Non-pigmented ciliary epithelial cell (primary cell): ENCODE measurements at places on chromosomes 1 and 21.

DNA sequence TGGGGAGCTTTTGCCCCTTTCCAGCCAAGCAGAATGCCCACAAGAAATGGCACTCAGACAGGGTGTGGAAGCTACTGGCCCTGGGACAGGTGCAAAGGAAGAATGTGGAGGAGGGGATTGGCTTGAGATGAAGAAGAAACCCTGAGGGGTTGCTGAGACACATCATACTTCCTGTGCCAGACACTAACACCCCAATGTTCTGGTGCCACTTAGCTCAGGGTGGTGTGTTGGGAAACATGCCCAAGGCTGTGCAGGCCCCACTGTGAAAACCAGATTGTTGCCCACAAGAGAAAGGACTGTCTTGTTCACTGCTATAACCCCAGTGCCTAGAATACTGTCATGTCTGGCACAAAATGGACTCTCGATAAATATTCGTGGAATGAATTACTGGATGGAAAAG lies 9.9 kb upstream of the PAQR6 start:
- no peak for DNase-seq

GRCh38 chr1:224615861-224616755 lies at the start of gene CNIH3:
CNIH3 (plus strand) TSS chr1:224616317; CDS start chr1:224617175, 858 bp downstream.
- no peak for DNase-seq

GRCh38 chr1:99917214-99917613 lies 52.6 kb upstream of the SLC35A3 start:
- no peak for DNase-seq

DNA sequence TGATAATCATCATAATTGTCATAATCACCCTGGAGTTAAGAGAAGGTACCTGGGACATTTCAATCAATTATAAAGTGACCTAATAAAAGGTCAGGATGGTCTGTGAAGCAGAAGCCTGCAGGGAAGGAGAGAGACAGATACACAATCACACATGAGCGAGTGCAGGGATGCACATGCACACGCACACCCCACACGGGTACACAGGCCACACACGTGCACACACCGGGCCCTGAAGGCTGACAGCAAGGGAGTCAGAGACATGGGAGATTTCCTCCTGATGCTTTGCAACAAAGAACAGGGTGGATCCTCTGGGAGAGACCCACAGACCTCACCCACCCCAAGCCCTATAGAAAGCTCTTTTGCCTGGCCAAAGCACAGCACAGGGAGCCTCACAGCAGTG lies 82.3 kb upstream of the ZC3H12A start:
- no peak for DNase-seq

DNA sequence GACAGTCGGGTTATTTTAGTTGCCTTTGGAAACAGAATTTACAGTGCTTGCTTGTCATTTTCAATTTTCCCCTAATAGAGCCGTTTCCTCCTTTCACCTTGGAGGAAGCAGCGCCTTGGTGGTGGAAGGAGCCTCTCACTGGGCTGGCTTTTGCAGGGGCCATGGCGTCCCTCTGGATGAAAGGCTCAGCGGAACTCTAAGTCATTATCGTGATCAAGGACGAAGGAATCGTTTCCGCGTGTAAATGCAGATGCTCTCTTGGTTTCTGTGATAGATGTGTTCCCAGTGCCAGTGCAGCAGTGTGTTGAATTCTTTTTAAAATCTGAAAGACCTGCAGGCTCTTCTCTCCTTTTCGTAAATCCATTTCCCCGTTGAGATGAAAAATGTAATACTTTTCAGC lies 126.2 kb upstream of the LMO4 start:
- DNase-seq, result no peak

DNA sequence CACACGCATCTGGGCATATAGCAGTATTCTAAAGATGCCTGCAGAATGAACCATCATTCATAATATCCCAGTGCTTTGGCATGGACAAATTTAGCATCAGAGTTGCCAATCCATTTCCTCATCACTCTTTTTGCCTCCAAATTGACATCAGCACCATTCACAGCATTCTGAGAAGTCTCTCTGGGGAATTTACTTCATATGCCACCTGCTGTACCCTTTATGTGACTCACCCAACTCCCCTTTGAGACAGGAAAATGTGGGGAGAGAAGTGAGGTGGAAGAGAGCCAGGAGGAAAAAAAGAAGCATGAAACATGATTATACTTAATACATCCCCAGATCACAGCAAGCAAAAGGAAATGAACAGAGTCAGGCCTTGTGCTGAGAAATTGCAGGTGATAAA lies 37.4 kb downstream of the RAB3B start:
- no peak for DNase-seq

GRCh38 chr1:243470502-243470901 lies 214.7 kb downstream of the SDCCAG8 start:
- no peak for DNase-seq

- no peak for DNase-seq
Observed at GRCh38 chr1:183101841-183102276, 78.6 kb downstream of the LAMC1 start.

- no peak for DNase-seq
Observed at GRCh38 chr1:74766579-74766978, 33.6 kb downstream of the TYW3 start.

DNA sequence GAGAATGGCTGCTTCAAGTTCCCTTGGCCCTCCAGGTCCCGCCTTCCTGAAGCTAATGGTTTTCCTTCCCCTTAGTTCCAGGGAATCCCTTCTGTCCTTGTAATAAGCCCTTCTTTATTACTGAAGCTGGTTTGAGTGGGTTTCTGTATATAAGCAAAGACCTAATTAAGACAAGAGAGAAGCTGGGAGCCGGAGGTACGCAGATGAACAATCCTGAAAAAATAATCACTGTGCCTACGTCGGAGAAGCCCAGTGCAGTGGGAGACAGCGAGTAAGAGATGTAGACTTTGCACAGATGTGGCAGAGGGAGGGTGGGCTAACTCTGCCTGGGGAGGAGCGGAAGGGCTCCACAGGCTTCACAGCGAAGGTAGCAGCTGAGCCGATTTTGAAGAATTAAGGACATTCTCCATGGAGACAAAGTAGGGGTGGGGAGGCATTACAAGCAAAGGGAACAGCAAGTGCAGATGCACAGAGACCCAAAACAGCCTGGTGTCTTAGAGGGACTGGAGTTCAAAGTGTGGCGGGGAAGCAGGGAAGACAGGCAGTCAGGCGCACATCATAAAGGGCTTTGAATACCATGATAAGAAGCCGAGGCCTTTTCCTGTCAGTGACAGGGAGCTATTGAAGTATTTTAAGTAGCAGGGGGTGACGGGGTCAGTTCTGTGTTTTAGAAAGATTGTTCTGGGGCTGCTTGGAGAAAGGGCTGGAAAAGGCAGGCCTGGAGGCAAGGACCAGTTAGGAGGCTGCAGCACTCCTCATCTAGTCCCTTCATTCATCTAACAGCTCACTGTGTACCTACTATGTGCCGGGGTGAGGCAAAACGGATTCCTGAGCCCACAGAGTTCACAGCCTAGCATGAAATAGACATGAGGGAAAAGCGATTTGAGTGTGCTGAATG lies 6.5 kb downstream of the RIMS3 start:
- no peak for DNase-seq

DNA sequence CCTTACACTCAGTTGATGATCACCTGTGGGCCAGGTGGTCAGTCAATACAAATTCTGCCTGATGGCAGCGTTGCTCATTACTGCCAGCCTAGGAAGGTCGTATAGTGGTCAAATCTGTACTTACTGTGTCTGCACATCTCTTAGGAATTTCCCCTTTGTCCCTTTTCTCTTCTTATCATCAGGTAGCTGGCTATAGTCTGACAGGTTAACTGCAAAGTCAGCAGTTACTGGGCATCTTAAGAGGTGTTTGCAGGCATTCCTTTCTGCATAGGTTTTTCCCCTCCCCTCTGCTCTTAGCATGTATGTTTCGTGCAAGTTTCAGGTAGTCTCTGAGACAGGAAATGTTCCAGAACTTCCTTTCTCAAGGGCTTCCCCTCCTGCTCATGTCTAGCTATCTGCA lies 298.7 kb downstream of the LRRIQ3 start:
- no peak for DNase-seq

DNA sequence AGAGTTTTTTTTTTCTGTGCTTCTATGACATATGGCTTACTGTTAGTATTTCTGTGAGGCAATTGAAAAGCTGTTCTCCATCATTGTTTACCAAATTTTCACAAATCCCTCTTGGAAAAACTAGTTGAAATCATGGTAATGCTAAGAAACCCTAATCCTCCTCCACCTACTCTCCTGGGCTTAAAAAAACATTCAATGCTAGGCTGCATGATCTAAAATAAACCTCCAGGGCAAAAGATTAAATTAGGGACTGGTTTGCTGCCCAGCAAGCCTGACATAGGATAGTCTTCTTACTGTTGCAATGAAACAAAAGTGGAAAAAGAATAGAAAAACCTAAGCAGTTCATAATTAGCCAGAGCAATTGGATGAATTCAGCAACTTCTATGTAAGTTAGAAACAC lies 16.1 kb downstream of the C1orf52 start:
- DNase-seq, result no peak

- peak; percentile 79 for DNase-seq
Observed at GRCh38 chr1:237012788-237013383, 8.6 kb upstream of the MT1HL1 start.

DNA sequence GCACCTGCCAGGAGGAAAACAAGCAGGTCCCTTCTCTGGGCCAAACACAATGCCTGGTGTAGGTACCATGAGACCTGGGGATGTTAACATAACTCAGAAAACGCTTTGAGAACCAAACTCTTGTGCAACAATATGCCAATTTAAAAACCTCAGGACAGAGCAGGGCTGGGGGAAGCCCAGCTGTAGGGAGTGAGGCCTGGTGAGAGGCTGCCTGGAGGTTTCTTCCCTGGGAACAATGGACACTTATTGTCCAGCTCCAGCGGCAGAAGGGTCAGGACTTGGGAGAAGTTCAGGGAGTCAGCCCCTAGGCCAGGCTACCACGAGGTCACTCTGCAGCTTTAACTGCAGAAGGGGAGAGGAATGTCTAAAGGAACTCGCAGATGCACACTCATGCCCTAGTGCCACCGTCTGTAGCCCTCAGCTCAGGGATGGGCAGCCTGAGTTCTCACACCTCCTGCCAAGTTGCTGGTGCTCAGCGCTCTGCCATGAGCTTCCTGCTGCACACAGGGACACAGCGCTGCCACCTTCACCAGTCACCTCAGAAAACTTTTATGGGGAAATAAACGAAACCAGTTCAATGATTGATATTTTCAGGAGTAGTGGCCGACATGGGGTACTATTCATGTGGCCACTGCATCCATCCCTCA lies 8.5 kb downstream of the GPR157 start:
- no peak for DNase-seq

DNA sequence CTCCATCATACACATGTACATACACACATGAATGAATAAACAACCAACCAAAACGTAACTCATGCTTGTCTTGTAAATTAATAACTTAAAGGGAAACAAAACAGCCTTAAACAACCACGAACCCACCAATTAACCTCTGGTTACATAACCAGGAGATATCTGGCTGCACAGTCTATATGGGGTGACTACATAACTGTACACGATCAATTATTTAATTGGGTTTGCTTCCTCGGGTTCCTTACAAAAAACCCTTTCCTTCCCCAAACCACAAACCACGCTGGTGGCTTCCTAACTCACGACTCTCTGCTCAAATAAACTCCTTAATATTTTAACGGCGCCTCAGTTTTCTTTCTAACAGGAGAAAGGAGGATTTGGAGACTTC lies 744 bp downstream of the ZNF670 start:
- no peak for DNase-seq

DNA sequence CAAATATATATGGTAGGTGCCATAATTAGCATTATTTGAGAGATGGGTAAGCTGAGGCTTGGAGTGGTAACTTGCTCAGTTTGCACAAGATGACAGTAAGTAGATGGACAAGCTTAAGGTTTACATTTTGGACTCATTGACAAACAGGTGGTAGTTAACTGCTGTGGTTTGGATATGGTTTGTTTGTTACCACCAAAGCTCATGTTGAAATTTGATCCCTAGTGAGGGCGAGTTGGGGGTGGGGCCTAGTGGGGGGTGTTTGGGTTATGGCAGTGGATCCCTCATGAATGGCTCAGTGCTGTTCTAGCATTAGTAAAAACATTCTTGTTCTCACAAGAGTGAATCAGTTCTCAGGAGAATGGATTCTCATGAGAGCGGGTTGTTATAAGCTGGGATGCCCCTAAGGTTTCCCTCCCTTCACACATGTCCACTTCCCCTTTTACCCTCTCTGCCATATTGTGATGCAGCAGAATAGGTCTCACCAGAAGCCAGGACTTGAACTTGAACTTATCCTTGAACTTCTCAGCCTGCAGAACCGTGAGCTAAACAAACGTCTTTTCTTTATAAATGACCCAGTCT lies 6.6 kb upstream of the PRRX1 start:
- no peak for DNase-seq

GRCh38 chr1:117783606-117784396 lies 145.6 kb downstream of the GDAP2 start:
- DNase-seq, result no peak

DNA sequence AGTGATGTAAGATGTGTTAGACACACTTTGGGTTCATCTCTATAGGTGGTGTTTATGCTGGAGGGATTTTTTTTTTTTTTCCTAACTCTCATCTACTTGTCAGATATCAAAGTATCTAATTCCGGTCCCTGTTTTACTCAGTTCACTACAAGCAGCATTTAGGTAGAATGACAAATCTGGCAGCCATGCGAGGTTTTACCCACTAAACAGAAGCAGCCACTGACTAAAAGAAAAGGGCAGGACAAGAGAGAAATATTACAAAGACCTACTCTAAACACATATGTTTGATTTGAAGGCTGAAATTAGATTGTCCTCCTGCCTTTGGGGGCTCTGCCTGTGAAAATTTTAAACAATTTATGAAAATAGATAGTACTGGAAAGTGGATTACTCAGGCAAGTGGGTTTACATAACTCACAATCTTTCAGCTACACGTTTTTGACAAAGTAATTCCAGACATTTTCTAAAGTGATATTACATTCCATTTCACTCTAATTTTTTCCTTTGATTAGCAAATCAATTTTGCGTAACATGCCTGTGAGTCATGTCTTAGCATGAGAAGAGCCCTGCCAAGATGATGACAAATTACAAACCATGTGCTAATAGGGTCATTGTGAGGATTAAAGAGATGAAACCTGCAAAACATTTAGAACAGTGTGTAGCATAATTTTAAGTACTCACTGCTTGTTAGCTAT lies 172.6 kb downstream of the PLA2G4A start:
- DNase-seq, result peak; percentile 82

- DNase-seq, result no peak
Observed at GRCh38 chr1:186086583-186086982, 288.5 kb downstream of the TPR start.

DNA sequence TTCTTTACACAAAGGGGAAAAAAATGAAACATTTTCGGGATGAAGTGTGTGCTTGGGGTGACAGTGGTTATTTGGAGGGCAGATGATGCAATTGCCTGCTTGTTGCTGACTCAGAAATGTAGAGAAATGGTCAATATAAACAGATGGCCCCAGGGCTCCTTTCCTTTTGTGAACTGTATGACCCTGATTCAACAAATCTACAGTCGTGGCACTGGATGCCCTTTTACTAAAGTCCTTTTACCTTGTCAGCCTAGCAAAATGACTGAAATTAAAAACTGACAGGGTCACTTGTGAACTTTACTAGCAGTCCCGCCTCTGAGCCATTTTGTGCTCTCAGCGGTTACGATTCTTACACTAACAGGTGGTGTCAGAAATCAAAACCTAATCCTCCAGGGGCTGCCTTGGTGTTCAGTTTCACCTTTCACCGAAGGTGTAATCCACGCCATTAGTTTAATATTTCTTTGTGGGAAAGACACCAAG lies 49.8 kb downstream of the GREM2 start:
- DNase-seq, result no peak
